Activated CD4-positive, alpha-beta T cell treated with anti-CD3 and anti-CD28 coated beads, Interleukin-2, Interleukin-4, amounts not matched to agents 100 ng/mL and 50 ng/mL, durations not matched to agents 16 hours and 8 hours (primary cell): ENCODE measurements at places on chromosomes 2 and 18.

GRCh38 chr2:209619782-209620181, 151.8 kb upstream of the UNC80 start:
- no peak for DNase-seq

DNA sequence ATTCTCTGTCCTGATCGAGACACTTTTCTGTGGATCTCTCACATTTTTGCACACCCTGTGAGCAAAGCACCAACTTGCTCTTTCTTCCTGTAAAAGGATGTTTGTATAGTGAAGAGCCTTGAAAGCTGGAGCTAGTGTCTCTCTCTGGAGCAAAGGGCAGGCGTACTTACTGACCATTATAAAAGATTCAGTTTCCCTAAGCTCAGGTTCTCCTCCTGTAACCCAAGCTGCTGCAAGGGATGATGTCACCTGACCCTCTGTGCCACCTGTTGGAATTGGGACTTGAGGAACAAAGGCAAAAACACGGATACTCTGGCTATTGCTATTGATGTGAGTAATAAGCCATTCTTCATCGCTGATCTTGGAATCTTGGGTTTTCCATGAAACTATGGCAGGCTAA, 52.6 kb upstream of the NEMP2 start:
- DNase-seq: no peak

DNA sequence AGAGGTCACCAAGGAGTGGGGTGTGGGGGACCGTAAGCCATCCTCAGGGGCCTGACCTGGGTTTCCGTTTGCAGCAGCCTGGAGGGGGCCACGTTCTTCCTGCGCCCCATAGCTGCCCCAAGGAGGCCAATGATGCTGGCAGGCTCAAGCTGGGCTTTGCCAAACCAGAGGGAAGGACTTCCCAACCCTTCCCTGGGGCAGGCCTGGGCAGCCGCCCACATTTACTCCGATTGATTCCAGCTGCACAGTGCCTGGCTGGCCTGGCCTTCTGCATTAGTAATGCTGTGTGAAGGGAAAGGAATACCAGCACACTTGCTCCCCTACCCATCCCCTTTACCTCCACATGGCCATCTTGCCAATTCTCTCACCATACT, 360.6 kb upstream of the SLC14A2 start:
- no peak for DNase-seq

DNA sequence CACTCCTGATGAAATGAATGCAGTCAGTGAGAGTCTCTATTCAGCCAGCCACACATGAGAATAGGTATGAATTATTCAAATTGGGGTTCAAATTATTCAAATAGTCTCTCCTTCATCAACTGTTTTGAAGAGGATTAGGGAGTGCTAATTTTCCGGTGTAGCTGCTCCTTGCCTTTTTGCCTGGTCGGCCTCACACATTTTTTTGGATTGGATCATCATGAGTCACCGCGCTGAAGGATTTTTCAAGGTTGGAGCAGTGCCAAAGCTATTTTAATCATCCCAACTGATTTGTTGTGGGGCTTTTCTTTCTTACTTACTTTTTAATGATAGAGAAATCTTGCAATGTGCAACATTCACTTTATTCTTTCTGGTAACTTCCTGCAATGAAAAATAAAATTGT, 2.4 kb upstream of the DTNA start:
- no peak for DNase-seq

- no peak for DNase-seq
Observed at GRCh38 chr2:25127646-25128045, 40.7 kb downstream of the POMC start.

DNA sequence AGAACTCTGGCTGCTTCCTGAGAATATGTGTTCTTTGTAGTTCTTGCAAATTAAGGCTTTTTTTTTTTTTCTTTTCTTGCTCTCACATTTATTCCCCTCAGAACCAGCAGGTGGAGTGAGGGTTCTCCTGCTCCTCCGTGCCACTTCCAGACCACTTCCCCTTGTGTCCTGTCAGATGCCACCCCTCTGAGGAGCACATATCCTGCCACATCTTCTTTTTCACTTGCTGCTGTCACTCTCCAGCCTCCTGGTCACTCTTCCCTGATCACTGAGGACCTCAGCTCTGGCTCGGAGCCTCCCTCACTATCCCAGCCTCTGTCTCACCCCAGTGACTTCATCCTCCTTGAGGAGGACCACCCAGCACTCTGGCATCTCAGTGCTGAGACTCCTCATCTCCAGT, 100.5 kb downstream of the TACR1 start:
- DNase-seq: no peak

GRCh38 chr2:122960759-122961641, 1064.1 kb upstream of the CNTNAP5 start:
- DNase-seq: no peak

DNA sequence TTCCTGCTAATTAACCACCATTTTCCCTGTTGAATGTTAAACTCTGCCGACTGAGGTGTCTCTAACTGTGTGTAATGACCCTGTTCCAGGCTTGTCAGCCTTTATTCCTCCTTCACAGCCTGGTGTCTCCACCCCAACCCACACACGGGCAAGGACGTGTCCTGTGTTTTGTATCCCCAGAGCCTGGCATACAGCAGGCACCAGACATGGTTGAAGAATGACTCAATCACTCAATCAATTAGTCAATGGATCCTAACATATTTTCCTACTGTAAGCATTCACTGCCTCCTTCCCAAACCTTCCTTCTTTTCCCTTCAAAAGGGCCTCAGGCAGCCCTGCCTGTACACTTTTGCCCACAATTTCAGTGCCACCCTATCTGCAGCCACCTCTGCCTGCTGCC, 2.7 kb upstream of the TNS1 start:
- DNase-seq: no peak

DNA sequence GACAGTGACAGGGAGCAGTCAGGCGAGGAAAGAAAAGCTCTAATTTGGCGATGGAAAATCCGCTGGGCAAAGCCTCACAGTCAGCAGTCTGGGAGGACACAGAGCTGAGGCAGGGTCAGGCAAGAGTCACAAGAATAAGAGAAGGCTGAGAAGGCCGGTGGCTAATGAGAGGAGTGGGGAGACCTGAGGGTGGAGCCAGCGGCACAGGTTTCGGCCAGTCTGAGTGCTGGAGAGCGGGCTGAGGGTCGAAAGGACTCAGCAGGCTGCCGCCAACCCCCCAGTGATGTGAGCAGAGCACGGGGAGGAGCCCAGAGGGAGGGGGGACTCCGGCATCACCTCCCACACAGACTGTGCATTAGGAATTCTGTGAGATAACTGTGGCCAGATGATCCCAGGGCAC, 500.6 kb upstream of the MYT1L start:
- DNase-seq: no peak
